Activated naive CD8-positive, alpha-beta T cell treated with anti-CD3 and anti-CD28 coated beads for 36 hours (primary cell): ENCODE measurements at places on chromosomes 11 and 22. TPM values are rescaled to one million over a fixed set of nuclear protein-coding genes. Genes with fewer than 3 reads are reported as not detected.

- H3K4me1 ChIP-seq: no peaks in the 10 kb centered on the region
- no peaks in the 10 kb centered on the region for H3K27me3 ChIP-seq
Observed at GRCh38 chr11:41775296-41775695, 315.8 kb upstream of the LRRC4C start.

- DNase-seq: no peak
- peaks cover 6% of the 10 kb centered on the region for H3K27me3 ChIP-seq
- H3K36me3 ChIP-seq: no peaks in the 10 kb centered on the region
- no peak overlapping the region for H3K27ac ChIP-seq
- H3K4me1 ChIP-seq: no peaks in the 10 kb centered on the region
Observed at GRCh38 chr11:79538775-79539174, 97.9 kb upstream of the TENM4 start.

The BATF2 gene
- total RNA-seq: not detected

GRCh38 chr22:20552443-20553401 lies 45.3 kb downstream of the MED15 start:
- H3K27ac ChIP-seq: peak overlapping the region; percentile 99
- peaks cover 89% of the 10 kb centered on the region for H3K4me1 ChIP-seq
- H3K4me3 ChIP-seq: peak overlapping the region; percentile 81
- DNase-seq: no peak

DNA sequence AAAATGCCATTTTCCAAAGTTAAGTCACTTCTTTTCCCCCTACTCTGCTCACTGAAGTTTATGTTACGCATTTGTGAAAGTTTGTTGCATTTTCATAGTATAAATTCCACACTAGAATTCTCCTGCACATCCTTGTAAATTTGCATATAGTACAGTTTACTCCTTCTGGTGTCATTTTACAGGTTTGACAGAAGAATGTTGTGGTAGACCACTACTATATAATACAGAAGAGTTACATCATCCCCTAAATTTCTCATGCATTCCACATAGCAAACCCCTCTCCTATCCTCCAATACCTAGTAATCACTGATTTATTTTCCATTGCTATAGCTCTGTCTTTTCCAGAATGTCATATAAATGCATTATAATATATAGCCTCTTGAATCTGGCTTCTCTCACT lies 64.5 kb downstream of the CCDC73 start:
- no peaks in the 10 kb centered on the region for H3K36me3 ChIP-seq
- no peak overlapping the region for H3K27ac ChIP-seq
- DNase-seq: no peak
- H3K27me3 ChIP-seq: peaks cover 25% of the 10 kb centered on the region
- H3K4me1 ChIP-seq: no peaks in the 10 kb centered on the region

- H3K27ac ChIP-seq: no peak overlapping the region
- H3K4me1 ChIP-seq: peaks cover 57% of the 10 kb centered on the region
- DNase-seq: no peak
- peaks cover 95% of the 10 kb centered on the region for H3K36me3 ChIP-seq
Observed at GRCh38 chr11:57421805-57422204, 5.1 kb downstream of the SLC43A3 start.

GRCh38 chr11:57874981-57875380 lies 113.4 kb downstream of the CTNND1 start:
- H3K36me3 ChIP-seq: no peaks in the 10 kb centered on the region
- no peak for DNase-seq
- H3K4me3 ChIP-seq: no peak overlapping the region

The SART1 gene
- 62.6 TPM for total RNA-seq

DNA sequence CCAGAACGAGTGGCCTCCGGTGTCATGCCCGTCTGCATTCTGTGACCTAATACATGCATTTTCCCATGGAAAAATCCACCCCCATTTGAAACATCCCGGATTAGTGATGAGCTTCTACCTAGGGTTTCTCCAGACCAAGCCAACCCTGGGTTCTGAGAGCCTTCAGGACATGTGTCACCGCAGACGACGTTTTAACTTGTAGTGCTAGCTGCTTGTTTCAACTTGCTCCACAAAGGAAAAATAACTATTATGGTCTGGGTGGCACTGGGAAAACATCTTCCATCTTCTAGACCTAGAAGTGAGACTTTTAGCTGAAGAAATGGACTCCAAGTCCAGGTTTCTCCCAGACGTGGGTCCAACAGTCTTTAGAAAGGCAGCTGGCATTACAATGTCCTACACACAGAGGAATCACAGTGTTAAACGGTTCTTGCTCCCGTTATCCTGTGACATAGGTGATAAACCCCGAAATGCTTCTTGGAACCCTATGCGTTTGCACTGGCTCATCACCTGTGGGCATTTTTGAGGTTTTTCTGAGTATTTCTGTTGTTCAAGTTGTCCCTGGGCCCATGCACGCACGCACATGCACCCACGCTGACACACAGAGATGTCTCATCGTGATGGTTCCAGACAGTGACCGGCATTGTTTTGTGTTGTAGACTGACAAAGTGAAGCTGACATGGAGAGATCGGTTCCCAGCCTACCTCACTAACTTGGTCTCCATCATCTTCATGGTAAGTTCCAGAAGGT lies 46.6 kb upstream of the FADD start:
- H3K27ac ChIP-seq: no peak overlapping the region
- peaks cover 3% of the 10 kb centered on the region for H3K27me3 ChIP-seq
- H3K36me3 ChIP-seq: no peaks in the 10 kb centered on the region
- DNase-seq: no peak
- H3K4me3 ChIP-seq: no peak overlapping the region

GRCh38 chr22:30186510-30186909 lies 60.0 kb downstream of the LIF start:
- H3K4me1 ChIP-seq: peaks cover 87% of the 10 kb centered on the region
- DNase-seq: no peak
- H3K4me3 ChIP-seq: peak overlapping the region; percentile 5
